Mesenchymal stem cell (in vitro differentiated cells and primary cell): ENCODE measurements at places on chromosomes 7 and 10.

GRCh38 chr10:82277591-82277990 lies 402.6 kb downstream of the NRG3 start:
- H3K27me3 ChIP-seq: no peaks in the 10 kb centered on the region
- DNase-seq: peak; percentile 49
- H3K27ac ChIP-seq: no peak overlapping the region
- H3K4me1 ChIP-seq: no peaks in the 10 kb centered on the region
- H3K36me3 ChIP-seq: no peaks in the 10 kb centered on the region
- no peak overlapping the region for H3K4me3 ChIP-seq

- no peak for DNase-seq
- H3K27ac ChIP-seq: no peak overlapping the region
- H3K36me3 ChIP-seq: peaks cover 51% of the 10 kb centered on the region
Measured at GRCh38 chr7:50622821-50623220, 57.6 kb upstream of the DDC start.

- H3K27me3 ChIP-seq: no peaks in the 10 kb centered on the region
- no peak overlapping the region for H3K27ac ChIP-seq
- no peak overlapping the region for H3K4me3 ChIP-seq
- H3K36me3 ChIP-seq: no peaks in the 10 kb centered on the region
- DNase-seq: peak; percentile 40
Measured at GRCh38 chr10:115209133-115209532, 116.0 kb downstream of the ATRNL1 start.

DNA sequence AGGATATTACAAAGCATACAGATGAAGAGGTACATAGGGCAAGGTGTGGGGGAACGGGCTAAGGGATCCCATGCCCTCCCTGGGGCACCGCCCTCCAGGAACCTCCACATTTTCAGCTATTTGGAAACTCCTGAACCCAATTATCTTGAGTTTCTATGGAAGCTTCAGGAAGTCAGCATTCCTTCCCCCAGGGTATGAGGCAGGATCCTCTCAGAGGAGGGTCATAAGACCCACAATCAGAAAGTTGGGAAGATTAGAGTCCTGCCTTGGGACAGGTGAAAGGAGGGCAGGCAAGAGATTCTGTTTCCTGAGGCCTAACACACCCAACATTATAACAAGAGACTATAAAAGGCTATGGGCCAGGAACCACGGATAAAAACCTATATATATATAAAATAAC lies 98.0 kb downstream of the RALA start:
- no peak overlapping the region for H3K27ac ChIP-seq
- H3K4me1 ChIP-seq: no peaks in the 10 kb centered on the region
- no peak for DNase-seq
- no peaks in the 10 kb centered on the region for H3K36me3 ChIP-seq
- H3K27me3 ChIP-seq: no peaks in the 10 kb centered on the region
- H3K4me3 ChIP-seq: no peak overlapping the region

DNA sequence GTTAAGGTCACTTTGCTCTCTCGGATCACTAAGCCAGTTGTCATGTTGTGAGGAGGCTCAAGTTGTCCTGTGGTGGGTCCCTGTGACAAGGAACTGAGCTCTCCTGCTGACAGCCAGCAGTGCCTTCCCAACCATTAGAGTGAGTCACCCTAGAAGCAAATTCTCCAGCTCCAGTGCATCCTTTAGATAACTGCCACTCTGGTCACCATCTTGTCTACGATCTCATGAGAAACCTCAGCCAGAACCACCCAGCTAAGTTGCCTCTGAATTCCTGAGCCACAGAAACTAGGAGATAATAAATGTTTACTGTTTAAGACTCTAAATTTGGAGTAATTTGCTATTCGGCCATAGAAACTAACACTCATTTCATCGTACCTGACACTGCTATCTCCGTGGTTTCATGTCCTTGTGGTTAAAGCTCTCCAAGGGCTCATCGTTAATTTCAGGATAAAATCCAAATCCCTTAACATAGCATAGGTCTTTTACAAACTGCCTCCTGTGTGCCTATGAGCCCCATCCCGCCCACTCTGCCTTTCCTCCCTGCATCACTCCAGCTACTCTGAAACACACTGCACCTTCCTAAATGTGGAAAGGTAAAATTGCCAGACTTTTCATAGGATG lies 56.5 kb upstream of the WIPF3 start:
- H3K27me3 ChIP-seq: peaks cover 1% of the 10 kb centered on the region
- peak; percentile 7 for DNase-seq
- H3K36me3 ChIP-seq: no peaks in the 10 kb centered on the region
- no peak overlapping the region for H3K27ac ChIP-seq
- no peaks in the 10 kb centered on the region for H3K4me1 ChIP-seq

GRCh38 chr10:43960477-43960876 lies 311.8 kb upstream of the ZNF32 start:
- H3K27ac ChIP-seq: no peak overlapping the region
- H3K27me3 ChIP-seq: peaks cover 37% of the 10 kb centered on the region
- DNase-seq: no peak

- H3K4me1 ChIP-seq: peaks cover 3% of the 10 kb centered on the region
- H3K27ac ChIP-seq: no peak overlapping the region
- no peaks in the 10 kb centered on the region for H3K27me3 ChIP-seq
- DNase-seq: no peak
Measured at GRCh38 chr10:12372846-12373245, 23.5 kb downstream of the CAMK1D start.

DNA sequence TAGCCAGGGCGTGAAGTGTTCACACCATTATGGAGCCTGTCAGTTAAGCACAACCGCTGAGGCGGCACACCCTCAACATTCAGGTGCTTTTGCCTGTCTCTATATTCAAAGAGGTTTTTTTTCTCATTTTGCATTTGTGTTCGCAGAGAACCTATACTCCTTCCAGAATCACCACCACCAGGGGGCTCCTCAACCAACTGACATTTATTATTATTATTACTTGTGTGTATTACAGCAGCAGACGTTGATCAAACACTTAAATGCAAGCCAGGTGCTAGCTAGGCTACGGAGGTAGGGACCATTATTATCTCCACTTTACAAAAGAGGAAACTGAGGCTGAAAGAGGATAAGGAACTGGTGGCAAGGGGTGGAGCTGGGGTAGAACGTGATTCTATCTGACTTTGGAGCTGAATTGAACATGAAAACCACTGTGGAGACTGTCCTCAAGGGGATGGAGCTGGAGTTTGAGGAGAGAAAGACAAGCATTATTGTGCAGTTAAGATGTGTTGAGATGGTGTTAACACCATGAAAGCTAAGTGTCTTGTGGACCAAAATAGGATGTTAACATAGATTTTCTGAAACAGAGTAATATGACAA lies 133.8 kb upstream of the PLXNA4 start:
- H3K4me1 ChIP-seq: no peaks in the 10 kb centered on the region
- no peak overlapping the region for H3K27ac ChIP-seq
- H3K27me3 ChIP-seq: peaks cover 5% of the 10 kb centered on the region

- no peaks in the 10 kb centered on the region for H3K27me3 ChIP-seq
- no peak overlapping the region for H3K27ac ChIP-seq
- no peaks in the 10 kb centered on the region for H3K36me3 ChIP-seq
- H3K4me3 ChIP-seq: no peak overlapping the region
Measured at GRCh38 chr7:38057829-38058228, 120.2 kb upstream of the STARD3NL start.

GRCh38 chr10:29746080-29746797 lies 111.5 kb upstream of the SVIL start:
- H3K36me3 ChIP-seq: no peaks in the 10 kb centered on the region
- no peaks in the 10 kb centered on the region for H3K4me1 ChIP-seq
- H3K4me3 ChIP-seq: no peak overlapping the region
- peak; percentile 90 for DNase-seq
- H3K27me3 ChIP-seq: no peaks in the 10 kb centered on the region
- no peak overlapping the region for H3K27ac ChIP-seq

GRCh38 chr10:31209478-31209877 lies 109.5 kb upstream of the ZEB1 start:
- H3K4me1 ChIP-seq: peaks cover 1% of the 10 kb centered on the region
- no peak overlapping the region for H3K4me3 ChIP-seq
- DNase-seq: no peak
- no peaks in the 10 kb centered on the region for H3K36me3 ChIP-seq
- no peak overlapping the region for H3K27ac ChIP-seq

GRCh38 chr7:5289355-5289754 lies 6.6 kb downstream of the SLC29A4 start:
- no peak for DNase-seq
- H3K27ac ChIP-seq: no peak overlapping the region
- no peak overlapping the region for H3K4me3 ChIP-seq
- H3K27me3 ChIP-seq: no peaks in the 10 kb centered on the region

DNA sequence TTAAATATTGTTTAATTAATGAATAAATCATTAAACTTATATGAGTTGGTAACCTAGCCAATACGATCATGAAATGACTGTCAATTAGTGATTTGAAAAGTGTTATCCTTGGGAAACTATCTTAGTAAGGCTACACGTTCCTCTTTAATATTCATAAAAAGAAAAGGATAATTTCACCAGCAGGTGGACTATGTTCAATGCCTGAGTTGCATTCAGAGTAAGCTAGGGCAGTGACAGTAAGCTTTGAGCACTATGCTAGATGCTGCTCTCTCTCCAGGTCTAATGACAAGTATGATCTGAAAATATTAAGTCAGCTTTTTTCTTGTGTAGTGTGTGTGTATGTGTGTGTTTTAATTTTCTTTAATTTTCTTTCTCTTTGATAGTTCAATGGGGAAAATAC lies 486.3 kb upstream of the PCDH15 start:
- no peaks in the 10 kb centered on the region for H3K36me3 ChIP-seq
- H3K27me3 ChIP-seq: no peaks in the 10 kb centered on the region
- H3K4me1 ChIP-seq: no peaks in the 10 kb centered on the region
- peak; percentile 9 for DNase-seq

DNA sequence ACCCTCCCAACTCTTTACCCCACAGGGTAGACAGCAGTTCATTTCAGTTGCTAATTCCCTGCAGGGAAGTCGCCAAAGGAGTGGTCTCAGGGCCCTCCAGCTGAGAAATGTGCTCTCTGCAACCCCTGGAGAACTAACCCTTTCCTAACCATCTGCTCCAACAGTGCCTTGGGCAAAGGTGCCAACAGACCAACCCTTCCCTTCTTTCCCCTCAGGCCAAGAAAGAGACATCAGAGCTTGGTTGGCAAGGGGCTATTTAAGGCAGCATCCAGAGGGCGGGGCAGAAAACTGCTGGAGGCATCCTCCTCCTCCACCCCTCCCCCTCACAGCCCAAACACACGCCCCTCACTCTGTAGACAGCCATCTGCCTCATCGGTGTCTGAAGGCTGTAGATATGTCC lies 1.7 kb downstream of the SORBS1 start:
- DNase-seq: no peak
- H3K27me3 ChIP-seq: peaks cover 29% of the 10 kb centered on the region
- no peak overlapping the region for H3K4me3 ChIP-seq

DNA sequence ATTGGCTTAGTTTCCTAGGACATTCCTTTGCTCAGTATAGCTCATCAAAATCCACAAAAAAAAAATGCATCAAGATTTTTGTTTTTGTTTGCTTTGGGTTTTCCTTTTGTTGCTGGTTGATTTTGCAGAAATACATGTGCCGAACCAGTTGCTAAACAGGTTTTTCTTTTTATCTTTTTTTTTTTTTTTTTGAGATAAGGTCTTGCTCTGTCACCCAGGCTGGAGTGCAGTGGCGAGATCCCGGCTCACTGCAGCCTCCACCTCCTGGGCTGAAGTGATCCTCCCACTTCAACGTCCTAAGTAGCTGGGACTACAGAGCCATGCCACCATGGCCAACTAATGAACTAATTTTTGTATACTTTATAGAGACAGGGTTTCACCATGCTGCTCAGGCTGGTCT lies 8.3 kb downstream of the CSTF2T start:
- H3K27me3 ChIP-seq: no peaks in the 10 kb centered on the region
- no peak overlapping the region for H3K4me3 ChIP-seq
- H3K36me3 ChIP-seq: no peaks in the 10 kb centered on the region
- no peak for DNase-seq
- no peaks in the 10 kb centered on the region for H3K4me1 ChIP-seq

- DNase-seq: no peak
- no peak overlapping the region for H3K4me3 ChIP-seq
- H3K4me1 ChIP-seq: no peaks in the 10 kb centered on the region
- no peaks in the 10 kb centered on the region for H3K27me3 ChIP-seq
- no peak overlapping the region for H3K27ac ChIP-seq
Measured at GRCh38 chr10:13496931-13497330, 31.9 kb downstream of the BEND7 start.

GRCh38 chr7:142584765-142585164 lies 164.5 kb upstream of the PRSS1 start:
- no peak overlapping the region for H3K4me3 ChIP-seq
- H3K36me3 ChIP-seq: no peaks in the 10 kb centered on the region
- no peak overlapping the region for H3K27ac ChIP-seq
- H3K4me1 ChIP-seq: peaks cover 8% of the 10 kb centered on the region
- no peaks in the 10 kb centered on the region for H3K27me3 ChIP-seq

DNA sequence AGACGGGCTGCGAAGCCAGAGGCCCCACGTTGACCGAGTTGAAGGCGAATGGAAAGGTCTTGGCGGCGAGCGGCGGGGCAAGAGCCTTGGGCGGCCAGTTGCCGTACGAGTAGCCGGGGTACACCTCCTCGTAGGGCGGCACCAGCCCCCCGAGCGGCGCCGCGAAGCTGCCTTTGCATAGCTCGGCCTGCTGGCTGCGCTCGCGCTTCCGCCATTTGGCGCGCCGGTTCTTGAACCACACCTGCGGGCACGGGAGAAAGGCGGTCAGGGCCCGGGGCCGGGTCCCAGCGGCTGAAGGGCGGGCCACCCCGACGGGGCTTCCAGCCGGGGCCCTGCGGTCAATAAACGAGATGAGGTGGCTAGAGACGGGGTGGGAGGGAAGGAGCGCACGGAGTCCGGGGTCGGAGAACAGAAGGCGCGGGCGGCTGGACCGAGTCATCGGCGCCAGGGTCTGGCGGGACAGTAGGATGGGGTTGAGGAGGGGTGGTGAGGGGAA lies 4.8 kb downstream of the ELOVL3 start:
- H3K36me3 ChIP-seq: no peaks in the 10 kb centered on the region
- no peak for DNase-seq
- H3K27me3 ChIP-seq: peaks cover 28% of the 10 kb centered on the region
- no peak overlapping the region for H3K27ac ChIP-seq
- peak overlapping the region; percentile 73 for H3K4me3 ChIP-seq

DNA sequence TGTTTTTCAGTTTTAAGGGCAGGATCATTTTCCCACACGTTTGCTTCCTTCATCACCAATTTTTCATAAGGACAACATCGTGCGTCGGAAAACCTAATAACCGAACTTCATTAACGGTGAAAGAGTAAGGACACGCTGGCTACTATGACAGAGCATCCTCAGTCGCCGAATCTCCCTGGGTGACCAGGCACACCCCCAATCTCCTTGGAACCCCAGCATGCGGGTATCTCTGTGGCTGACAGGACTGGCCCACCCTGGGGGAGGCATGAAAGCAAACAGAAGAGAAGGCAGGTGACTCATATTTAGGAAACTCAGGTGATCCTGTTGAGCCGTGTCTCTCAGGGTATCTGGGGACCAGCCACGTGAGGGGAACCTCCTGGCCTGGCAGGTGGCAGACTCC lies 134.2 kb downstream of the DIP2C start:
- H3K36me3 ChIP-seq: no peaks in the 10 kb centered on the region
- DNase-seq: no peak
- H3K27me3 ChIP-seq: no peaks in the 10 kb centered on the region
- no peak overlapping the region for H3K27ac ChIP-seq
- peaks cover 37% of the 10 kb centered on the region for H3K4me1 ChIP-seq
- no peak overlapping the region for H3K4me3 ChIP-seq
